ENCODE measurements at places on chromosomes 13 and 19. TPM values are rescaled to one million over a fixed set of nuclear protein-coding genes. Genes with fewer than 3 reads are reported as not detected.

Gene ZNF440
- total RNA-seq, result 7.5 TPM

Gene NCAN
- total RNA-seq, result not detected

Gene MEIOSIN
- total RNA-seq, result not detected

Gene UPK1A
- total RNA-seq, result 0.09 TPM

Gene FFAR2
- not detected for total RNA-seq

Gene JAK3
- 1.00 TPM for total RNA-seq

Gene TBC1D4
- 12.3 TPM for total RNA-seq

Gene PSG3
- total RNA-seq, result not detected

Gene NOTCH3
- 27.4 TPM for total RNA-seq

Gene SPIB
- not detected for total RNA-seq

Gene PCSK4
- 1.3 TPM for total RNA-seq

Gene KLK14
- total RNA-seq, result not detected

Gene DAND5
- not detected for total RNA-seq

Gene UHRF1
- 5.8 TPM for total RNA-seq

Gene IRGC
- not detected for total RNA-seq

Gene URAD
- not detected for total RNA-seq

Gene ZNF534
- total RNA-seq, result not detected

Gene CASP14
- total RNA-seq, result not detected

Gene CEACAM4
- not detected for total RNA-seq

Gene ZNF626
- total RNA-seq, result 14.9 TPM

Gene PSG7
- total RNA-seq, result under 0.01 TPM

Gene CD177
- not detected for total RNA-seq

Gene ZNF841
- 24.2 TPM for total RNA-seq

Gene DNAAF3
- total RNA-seq, result 0.09 TPM

Gene OSCAR
- 0.18 TPM for total RNA-seq

Gene CTXN1
- 1.9 TPM for total RNA-seq

Gene PSG6
- not detected for total RNA-seq

Gene TSPAN16
- total RNA-seq, result not detected

Gene NANOS3
- not detected for total RNA-seq

Gene TMEM38A
- 1.9 TPM for total RNA-seq

Gene KPTN
- total RNA-seq, result 4.1 TPM

Gene FPR2
- total RNA-seq, result not detected
